WTC11 (cell line): ENCODE measurements at places on chromosomes 6 and 20.

DNA sequence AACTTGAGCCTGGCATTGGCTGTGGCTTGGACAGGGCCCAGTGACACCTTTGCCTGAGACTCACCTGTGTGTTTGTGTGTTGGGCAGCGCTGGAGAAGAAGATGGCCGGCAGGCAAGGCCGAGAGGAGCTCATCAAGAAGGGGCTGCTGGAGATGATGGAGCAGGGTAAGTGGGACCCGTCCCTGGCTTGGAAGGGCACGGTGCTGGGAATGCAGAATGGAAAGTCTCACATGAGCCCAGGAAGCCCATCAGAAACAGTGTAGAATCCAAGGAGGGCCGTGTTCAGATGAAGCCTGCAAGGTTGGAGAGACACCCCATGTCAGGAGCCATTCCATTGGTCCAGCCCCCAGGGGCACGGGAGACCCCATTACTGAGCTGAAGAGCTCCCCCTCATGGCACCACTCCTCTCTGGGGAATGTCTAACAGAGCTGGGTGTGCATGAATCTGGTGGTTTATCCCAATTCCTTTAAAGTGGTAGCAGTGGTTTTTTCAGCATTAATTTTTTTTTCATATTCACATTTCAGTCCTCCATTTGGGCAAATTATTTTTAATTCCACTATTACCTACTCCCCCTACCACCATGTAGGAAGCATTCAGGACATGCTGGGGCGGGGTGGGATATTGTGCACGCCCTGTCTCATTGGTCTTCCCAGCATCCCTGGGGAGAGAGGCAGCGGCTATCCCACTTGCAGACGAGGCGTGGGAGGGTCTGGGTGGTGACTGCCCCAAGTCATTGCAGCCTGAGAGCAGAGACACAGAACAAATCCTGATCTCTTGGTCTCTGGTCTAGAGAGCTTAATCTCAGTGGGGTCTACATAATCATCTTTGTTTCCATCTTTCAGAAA lies 143.6 kb downstream of the PHACTR3 start:
- no peak for DNase-seq

- peak; percentile 33 for DNase-seq
Measured at GRCh38 chr20:24469894-24470745, 691 bp downstream of the SYNDIG1 start.

GRCh38 chr6:135657207-135657606 lies 159.7 kb upstream of the AHI1 start:
- no peak for DNase-seq

GRCh38 chr20:1371202-1371782 lies 21.6 kb downstream of the FKBP1A start:
- no peak for DNase-seq

DNA sequence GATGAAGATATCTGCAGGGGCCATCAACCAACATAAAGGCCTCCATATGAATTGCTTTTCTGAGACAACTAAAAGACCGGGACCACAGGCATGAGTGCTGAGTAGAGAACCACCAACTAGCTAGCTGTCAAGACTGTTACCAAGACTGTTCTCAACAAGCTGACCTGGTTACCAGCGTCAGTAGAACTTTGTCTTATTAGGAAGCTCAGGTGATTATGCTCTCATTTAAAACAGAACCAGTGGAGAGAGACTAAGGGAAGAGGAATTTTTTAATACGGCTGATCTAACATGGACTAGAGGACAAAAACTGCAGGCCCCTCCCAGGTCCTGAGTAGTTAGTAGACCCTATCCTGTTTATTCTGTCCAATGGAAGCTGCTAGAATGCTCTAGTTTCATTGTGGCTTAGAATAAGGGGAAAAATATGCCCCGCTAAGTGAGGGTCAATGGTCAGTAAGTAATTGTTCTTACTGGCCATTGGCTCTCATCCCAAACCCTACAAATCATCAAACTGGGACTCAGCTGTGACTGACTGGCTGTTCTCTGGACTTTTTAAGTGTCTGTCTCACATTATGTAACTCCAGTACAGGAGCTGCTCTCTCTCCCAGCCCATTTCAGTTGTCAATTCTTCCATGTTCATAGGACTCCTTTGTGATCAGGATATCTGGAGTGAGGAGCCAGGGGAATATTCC lies 3.8 kb upstream of the DYNLRB1 start:
- no peak for DNase-seq

DNA sequence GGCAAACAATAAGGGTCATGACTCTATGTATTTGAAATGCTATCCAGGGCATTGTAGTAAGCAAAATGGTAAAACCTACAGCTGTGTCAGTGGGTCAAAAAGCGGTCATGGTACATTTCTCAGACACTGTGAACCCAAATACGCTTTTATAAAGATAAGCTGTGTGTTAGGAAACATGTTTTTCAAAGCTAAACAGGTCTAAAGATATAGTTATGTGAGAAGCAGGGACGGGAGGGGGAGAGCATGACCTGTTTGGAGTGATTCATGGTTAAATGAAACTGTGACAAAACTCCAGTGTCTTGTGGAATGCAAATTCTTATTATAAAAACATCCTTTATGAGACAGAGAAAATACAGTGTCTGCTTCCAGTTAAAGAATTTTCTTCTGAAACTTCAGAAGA lies 205.4 kb upstream of the BMP2 start:
- DNase-seq: no peak

DNA sequence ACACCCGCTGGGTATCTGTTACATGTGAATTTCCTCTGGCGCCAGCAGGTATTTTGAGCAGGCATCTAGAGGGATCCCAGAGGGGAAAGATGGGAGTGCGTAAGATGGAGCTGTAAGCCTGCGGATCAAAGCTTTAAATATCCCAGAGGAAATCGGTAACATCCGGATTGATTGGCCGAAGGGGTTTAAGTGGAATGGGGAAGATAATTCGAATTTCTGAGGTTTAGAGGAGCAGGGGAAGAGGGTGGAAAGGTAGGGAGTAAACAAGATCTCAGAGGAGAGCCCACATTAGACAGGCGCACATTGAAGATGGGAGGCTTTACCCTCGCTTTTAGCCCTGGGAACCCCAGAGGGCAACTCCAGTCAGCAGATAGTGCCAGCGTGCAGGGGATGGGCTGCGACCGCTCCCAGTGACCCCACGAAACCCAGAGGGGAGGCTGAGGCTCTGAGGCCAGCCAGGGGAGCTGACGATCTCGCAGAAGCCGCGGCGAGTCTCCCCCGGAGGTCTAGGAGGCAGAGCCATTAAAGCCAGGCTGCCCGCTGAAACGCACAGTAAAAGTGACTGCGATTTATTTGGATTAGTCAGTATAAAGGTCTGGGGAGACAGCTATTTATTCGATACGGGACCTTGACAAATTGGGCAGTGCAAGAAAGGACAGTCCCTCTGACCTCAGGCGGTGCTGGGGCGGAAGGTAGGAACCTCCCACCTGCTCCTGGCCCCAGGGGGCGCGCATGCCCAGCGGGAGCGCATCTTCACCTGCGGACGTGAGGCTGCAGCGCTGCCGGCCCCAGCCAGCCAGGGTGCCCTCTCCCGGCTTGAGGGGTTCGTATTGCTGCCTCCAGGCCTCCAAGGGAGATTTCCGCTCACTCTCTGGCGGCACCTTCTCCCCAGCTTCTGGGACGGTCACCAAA lies 34.3 kb upstream of the TCF21 start:
- DNase-seq: peak; percentile 59

DNA sequence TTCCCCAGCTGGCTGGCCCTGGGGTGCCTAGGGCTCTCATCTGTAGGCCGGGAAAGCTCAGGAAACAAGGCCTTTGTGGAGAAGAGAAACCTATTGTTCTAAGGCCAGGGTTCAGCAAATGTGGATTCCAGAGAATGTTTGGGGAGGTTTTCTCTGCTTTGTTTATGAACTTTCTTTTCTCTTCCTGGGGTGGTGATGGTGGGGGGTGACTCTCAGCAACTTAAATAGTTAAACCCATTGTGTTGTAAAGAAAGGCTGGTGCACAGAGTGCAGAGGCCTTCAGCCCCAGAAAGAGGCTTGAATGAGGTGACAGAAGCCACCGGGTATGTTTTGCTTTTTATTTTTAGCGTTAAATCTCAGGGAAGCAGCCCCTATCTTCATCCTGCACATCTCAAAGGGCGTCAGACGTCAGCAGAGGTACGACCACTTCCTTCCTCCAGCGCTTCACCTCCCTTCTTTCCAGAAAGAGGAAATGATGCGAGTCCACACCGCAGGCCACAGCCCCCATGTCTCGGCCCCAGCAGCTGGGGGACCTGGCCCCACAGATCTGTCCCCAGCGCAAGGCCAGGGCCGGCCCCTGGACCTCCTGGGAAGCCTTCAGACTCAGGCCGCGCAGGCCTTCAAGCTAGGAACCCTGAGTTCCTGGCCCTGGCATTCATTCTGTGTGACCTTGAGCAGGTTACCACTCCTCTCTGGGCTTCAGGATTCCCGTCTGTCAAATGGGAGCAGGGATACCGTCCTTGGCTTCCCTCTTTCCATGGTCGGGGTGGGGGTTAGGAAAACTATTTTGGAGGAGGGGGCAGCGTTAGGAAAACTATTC lies 605 bp upstream of the PPP1R16B start:
- DNase-seq: peak; percentile 48

DNA sequence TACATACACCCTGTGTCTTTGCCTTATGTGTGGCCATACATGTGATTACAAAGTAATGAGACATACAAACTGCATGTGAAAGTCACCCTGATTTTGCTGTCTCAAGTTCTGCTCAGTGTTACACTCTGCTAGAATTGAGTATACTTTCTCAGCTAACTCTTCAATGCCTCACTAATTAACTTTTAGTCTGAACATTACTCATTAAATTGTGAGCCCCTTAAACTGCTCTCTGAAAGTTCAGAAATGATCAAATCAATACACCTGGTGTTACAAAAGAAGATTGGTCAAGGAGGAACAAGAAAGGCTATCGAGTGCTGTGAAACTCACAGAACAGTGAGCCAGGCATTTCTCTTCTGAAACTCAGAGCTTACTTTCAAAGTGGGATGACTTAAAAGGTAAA lies 71.3 kb downstream of the MKKS start:
- DNase-seq: no peak

DNA sequence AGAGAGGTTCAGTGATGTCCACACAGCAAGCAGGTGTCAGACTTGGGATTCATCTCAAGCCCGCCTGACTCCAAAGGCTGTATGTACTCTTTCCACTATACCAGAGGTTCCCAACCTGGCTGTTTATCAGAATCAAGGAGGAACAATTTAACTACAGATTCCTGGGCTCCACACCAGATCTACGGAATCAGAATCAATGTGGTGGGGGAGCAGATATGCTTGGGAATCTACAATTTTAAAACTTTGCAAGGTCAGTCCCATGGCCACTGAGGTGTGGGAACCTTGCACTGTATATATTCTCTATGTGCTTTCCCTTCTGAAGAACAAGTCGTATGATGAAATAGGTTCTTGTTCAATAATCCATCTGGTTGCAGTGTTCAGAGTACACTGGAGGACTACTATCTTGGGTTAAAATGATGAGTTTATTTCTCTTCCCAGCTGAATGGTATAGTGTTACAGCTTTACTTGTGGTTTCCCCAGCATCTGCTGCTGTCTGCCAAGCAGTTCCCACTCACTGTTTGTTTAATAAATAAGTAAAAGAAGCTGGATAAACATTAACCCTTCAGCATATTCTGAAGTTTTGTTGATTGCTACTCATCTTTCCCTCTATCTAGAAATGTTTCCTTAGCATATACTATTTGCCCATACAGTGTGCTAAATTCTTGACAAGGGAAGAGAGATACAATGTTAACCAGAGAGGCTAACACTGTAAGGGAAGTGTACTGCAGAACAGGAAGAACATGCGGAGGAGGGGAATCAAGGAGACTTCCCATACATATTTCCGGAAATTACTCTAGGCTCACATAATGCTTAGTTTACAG lies 9.9 kb downstream of the TTI1 start:
- DNase-seq: no peak

GRCh38 chr6:31723980-31724691 lies 963 bp downstream of the MPIG6B start:
- DNase-seq: no peak

- no peak for DNase-seq
Measured at GRCh38 chr6:33112148-33112547, 36.4 kb downstream of the HLA-DPB1 start.

- DNase-seq: peak; percentile 70
Measured at GRCh38 chr20:407953-408842, at the start of gene RBCK1. TSS of gene RBCK1 (plus strand) at chr20:408299. CDS start at chr20:408758, 459 bp downstream.

DNA sequence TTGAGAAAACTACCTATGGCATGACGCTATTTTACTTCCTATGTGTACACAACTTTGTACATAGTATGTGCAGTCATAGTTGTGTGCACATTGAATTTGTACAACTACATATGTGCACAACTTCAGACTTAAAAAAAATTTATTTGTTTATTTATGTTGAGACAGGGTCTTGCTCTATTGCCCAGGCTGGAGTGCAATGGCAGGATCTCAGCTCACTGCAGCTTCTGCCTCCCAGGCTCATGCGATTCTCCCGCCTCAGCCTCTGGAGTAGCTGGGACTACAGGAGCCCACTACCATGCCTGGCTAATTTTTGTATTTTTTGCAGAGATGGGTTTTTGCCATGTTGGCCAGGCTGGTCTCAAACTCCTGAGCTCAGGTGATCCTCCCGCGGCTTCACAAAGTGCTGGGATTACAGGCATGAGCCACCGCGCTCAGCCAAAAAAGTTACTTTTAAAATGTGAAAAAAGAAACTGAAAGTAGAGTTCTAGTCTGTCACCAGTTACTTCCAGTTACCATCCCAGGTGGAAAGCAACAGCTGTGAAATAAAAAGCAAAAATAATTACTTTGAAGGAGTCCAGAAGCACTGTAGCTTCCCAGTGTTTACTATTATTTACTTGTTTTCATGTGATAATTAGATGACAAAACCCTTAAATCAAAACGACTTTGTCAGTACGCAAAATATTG lies 1.7 kb upstream of the ZKSCAN8 start:
- no peak for DNase-seq

GRCh38 chr6:129416337-129416990 lies 293.5 kb downstream of the ARHGAP18 start:
- no peak for DNase-seq

DNA sequence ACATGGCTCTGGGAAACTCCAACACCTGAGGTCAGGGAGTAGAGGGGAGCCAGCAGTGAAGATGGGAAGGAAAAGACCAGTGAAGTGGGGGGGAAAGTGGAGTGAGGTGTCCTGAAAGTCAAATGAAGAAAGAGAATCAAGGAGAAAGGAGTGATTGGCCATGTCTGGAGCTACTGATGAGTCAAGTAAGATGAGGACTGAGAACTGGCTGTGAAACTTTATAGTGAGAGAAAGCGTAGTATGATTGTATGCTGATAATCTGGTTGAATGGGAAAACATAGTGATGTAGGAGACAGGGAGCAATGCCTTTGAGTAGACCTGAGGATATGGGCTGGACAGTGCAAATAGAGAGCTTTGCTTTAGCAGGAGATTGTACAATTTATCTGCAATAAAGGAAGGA lies 183.6 kb upstream of the GMDS start:
- no peak for DNase-seq

DNA sequence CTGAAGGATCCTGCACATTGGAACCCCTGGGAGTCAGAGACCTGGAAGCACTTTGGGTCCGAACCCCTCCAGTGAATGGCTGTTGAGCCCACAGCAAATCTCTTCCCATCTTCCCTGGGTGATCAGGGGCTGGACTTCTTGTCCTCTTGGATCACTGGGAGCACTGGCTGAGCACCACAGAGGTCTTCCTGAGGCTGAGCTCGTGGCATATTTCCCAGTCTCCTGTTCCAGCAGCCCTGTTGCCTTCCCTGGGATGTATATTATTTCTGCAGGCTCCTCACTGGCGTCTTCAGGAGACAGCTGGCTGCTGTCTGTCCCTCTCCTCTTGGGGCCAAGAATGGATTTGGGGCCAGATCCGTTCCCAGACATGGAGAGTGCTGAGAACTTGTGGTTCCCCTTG lies 43.4 kb downstream of the PTK7 start:
- DNase-seq: no peak

- no peak for DNase-seq
Measured at GRCh38 chr6:104402572-104402971, 457.1 kb downstream of the HACE1 start.
